ENCODE measurements at places on chromosomes 7 and 10.
A peak's percentile ranks its signal among the peaks of the same experiment; 100 is the strongest.

GRCh38 chr7:134364619-134365037 is 47.9 kb upstream of the SLC35B4 start:
- DNase-seq: no peak

GRCh38 chr7:335358-336148 is 45.6 kb downstream of the FOXL3 start:
- no peak for DNase-seq

DNA sequence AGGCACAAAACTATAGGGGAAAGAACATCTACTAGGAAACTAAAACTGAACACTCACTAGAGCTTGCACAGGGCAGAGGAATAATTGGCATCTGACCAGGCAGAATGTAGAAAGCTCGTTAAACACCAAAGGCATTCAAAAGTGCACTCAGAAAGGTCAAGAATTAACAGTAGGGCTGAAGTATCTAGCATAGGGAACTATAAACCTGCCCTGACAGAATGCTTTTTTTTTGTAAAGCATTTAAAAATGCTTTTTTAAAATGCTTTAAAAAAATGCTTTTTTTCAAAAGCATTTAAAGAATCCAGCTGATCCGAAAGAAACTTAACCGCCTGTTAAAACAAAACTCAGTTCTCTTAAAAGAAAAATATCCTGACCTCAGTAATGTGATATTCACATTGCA is 74.6 kb upstream of the EGFR start:
- no peak for DNase-seq

DNA sequence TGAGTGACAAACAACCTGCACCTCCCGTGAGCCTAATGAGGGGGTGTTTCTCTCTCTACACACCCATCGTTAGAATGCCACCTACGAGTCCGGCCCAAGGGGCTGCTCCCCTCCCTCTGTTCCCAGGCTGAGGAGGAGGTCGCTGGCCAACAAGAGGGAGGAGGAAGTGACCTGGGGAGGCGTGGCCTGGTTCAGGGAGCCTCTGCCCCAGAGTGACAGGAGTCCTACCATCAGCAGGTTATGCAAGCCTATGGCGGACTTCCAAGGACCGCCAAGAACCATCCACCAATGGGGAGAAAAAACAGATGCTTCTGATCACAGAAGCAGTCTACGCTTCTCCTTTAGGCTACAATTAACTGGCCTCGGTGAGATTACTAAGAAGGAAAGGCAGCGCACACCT is 12.3 kb upstream of the EGFR start:
- DNase-seq: no peak

GRCh38 chr7:159098424-159098786 is 46.3 kb downstream of the VIPR2 start:
- no peak for DNase-seq

DNA sequence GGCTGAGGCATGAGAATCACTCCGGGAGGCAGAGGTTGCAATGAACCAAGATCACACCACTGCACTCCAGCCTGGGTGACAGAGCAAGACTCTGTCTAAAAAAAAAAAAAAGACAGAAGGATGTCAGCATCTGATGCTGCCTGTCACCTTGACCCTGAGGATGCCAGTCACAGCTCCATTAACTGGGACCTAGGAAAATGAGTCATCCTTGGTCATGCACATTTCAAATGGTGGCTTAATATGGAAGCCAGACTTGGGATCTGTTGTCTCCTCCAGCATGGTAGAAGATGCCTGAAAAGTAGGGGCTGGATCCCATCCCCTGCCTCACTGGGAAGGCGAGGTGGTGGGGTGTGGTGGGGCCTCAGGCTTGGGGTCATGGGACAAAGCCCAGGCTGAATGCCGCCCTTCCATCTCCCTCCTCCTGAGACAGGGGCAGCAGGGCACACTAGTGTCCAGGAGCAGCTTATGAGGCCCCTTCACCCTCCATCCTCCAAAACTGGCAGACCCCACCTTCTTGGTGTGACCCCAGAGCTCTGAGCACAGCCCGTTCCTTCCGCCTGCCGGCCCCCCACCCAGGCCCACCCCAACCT is 1.3 kb downstream of the NOS3 start:
- DNase-seq: no peak

- DNase-seq: no peak
These were observed 30.2 kb downstream of the SLC39A12 start for GRCh38 chr10:17981766-17982380.

DNA sequence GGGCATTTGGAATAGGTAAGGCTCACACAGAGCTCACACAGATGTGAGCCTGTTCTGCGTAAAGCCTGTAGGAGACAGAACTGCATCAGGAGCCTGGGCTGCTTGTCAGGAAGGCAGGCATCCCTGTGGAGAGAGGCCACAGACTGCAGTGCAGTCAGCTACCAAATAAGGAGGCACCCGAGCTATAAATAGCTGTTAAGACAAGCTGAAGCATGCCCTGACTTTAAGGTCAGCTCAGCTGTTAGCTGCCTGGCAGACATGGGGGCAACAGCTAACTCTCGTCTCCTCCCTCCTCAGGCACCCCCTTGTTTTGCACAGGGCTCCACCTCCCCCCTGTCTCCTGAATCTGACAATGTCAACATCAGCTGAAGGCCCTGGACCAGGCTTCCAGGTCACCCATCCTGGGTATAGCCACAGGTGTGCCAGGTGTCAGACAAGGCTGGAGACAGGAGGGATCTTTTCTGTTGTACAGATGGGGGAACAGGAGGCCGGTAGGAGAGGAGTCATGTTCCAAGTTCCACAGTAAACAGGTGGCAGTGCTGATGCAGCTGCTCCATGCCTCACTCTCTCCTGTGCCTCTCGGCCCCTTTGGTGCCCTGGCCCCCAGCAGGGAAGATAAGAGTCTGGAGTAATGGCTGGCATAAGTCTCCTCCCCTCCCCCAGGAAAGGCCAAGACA is 27.6 kb upstream of the MKRN1 start:
- DNase-seq: no peak

DNA sequence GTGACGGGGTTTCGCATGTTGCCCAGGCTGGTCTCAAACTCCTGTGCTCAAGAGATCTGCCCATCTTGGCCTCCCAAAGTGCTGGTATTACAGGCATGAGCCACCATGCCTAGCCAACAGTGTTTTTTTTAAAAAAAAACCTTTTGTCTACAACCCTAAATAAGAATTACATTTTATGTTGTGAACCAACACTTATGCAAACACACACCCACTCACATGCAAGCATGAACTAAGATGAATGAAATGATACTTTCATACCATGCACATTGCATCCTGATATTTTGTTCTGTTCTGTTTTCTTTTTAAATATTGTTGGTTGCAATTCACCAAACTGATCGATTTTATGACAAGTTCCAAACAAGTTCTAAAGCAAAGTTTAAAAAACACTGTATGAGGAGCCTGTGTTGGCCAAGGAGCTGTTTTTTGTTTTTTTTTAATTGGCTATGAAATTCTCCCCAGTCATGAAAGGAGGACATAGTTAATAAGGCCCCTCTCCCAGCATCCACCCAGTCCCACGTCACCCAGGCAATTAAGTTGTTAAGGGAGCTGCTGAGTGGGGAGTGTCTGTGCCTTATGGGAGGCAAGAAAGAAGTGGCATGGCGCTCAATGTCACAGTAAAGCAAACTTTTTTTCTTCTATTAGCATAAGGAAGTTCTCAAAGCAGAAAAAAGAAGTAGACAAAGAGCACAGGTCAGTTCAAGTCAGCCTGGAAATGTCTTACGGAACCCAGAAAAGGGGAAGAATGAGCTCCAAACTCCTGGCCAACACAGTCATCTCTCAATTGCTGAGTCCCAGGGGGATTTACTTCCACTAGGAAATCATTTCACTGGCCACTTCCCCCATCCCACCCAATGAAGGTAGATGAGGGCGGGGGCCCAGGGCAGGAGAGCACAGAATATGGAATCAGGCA is 50.1 kb downstream of the NOD1 start:
- peak; percentile 73 for DNase-seq

GRCh38 chr7:149220534-149220933 is 18.9 kb upstream of the ZNF212 start:
- DNase-seq: no peak

DNA sequence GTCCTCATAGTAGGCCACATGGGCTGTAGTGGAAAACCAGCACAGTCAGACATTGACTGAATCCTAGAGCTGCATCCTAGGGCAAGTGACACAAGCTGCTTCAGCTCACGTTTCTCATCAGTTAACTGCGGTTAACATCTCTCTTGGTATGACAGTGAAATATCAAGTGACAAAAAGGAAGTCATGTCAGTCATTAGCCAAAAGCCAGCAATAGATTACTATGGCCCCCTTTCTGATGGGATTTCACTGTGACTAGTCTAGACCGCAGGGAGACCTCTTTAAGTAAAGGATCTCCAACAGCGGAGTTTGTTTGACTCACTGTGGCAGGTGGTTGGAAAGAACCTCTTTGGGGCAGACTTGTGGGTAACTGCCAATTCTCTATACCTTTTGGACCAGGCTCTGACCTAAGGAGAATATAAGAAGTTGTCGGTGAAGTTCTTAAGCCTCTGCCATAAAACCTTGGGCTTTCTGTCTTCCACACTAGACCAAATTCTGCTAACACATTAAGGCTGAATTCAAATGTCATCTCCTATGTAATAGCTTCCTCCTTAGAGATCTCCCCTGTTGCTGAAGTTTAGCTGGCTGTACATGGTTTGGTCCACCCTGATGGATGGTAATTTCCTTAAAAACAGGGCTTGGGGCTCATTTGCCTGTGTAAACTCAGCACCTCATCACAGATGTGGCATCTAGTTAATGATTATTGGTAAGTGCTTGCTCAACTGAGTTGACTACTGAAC is 115.3 kb downstream of the SGMS1 start:
- DNase-seq: no peak

- DNase-seq: no peak
These were observed 12.6 kb downstream of the FKBP6 start for GRCh38 chr7:73340514-73340913.

- peak; percentile 84 for DNase-seq
These were observed 63.5 kb downstream of the ABCC2 start for GRCh38 chr10:99845837-99846382.

GRCh38 chr7:23334482-23335056 is 35.4 kb downstream of the MALSU1 start:
- DNase-seq: no peak

DNA sequence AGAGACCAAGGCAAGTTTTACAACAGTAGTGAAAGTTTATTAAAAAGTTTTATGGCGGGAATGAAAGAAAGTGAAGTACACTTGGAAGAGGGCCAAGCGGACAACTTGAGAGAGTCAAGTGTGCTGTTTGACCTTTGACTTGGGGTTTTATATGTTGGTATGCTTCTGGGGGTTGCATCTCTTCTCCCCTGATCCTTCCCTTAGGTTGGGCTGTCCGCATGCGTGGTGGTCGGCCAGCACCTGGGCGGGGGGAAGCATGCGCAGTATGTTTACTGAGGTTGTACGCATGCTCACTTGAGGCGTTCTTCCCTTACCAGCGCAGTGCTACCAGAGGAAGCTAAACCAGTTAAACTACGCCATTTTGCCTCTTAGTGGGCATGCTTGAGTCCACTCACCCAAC is 31.9 kb downstream of the NUP42 start:
- no peak for DNase-seq

GRCh38 chr7:39416866-39417265 is 149.3 kb upstream of the YAE1 start:
- no peak for DNase-seq

GRCh38 chr7:80724249-80724871 is 85.9 kb downstream of the CD36 start:
- DNase-seq: no peak

DNA sequence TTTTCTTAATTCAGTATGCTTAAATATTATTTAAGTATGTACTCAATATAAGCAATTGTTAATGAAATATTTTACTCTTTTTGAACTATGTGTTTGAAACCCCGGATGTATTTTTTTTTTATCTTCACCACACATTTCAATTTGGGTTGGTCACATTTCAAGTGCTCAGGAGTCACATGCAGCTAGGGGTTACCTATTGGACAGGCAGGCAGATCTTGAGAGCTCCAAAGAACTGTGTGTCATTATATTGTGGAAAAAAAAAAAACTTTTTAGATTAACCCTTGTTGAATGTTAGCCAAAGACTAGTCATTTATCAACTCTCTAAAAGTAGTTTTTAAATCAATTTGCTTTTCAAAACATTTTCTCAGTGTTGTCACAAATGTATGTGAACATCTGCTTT is 37.2 kb downstream of the IKZF1 start:
- no peak for DNase-seq

DNA sequence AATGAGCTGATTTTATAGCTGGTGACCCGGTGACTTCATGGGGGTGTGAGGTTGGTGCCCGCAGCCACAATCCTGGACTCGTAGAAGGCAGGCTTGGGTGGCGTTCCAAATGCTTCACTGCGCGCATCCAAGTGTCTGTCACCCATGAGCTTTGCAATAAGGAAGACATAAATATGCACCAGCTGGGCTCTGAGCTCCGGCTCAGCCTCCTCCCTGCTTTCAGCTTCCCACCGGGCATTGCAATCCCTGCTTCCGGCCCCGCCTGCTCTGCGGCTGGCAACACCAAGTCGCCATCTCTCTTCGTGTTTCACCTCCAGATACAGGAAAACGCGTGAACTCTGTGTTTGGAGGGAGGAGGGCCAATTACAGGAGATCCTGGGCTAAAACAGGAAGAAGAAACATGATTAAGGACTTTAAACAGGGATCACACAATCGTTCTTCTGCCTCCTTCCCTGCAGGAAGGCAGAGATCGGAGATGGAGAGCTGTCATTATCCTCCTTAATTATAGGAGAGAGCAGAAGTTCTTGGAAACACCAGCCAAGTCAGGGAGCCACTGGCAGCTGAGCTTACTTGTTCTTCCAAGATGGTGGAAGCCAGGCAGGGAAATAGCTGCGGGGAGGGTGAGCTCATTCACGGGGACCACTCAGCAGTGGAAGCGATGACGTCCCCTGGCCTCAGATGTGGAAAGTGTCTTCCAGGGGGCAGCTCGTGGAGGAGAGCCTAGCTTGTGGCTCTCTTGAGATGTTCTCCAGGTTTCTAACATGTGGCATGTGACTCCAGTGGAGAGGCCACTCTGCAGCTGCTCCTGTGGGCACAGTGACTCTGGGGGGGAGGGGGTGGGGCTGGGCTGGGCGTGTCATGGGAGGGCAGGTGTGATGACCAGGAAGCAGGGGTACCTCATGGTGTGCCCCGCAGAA is 134.9 kb downstream of the CAMK1D start:
- DNase-seq: no peak
